ENCODE measurements at places on chromosomes 11 and 22.
A peak's percentile ranks its signal among the peaks of the same experiment; 100 is the strongest.

DNA sequence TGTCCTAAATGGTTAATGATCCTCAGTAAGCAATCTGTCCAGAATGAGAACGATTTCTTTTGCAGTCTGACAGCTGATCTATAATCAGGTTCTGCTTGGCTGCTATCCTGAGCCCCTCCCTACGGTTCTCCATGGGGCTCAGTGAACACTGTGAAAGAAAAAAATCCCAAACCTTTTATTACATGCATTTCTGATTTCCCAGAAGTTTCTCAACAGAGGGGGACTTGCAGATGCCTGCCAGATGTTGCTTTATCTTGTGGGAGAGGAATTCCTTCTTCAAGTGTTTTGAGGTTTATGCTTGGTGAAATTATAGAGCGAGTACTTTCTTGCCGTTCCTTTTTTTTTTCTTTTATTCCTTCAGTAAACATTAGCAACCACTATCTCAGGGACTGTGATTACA lies 531.9 kb upstream of the ISX start:
- no peak for ATAC-seq

DNA sequence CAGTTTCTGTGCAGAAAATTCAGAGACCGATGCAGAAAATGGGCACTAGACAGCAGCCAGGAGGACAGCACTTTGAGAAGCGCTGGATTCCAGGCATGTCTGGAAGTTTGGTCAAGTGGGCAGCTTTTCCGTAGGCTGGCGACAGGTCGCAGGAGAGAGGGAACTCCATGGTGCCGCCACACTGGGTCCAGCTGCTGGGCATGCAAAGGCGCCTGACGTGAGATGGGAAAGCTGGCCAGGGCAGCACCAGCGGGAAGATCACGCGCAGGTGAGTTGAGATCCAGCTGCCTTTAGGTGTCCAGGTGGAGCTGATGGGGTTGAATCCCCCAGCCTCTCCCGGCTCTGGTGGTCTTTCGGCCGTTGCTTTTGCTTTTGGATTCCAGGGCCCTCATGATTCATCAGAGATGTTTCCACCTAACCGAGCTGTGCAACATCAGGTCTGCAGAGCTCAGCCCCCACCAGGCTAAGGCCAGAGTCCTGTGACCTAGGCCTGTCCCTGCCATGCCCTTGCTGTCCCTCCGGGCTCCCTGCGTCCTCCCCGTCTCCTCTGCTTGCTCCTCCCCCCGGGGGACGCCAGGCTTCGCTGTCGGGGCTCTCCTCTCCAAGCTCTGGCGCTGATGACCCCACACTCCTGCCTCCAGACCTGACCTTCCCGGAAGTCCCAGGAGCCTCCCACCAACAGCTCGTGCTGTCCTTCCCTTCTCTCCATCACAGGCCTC lies 1001.7 kb downstream of the BRD1 start:
- ATAC-seq, result no peak

DNA sequence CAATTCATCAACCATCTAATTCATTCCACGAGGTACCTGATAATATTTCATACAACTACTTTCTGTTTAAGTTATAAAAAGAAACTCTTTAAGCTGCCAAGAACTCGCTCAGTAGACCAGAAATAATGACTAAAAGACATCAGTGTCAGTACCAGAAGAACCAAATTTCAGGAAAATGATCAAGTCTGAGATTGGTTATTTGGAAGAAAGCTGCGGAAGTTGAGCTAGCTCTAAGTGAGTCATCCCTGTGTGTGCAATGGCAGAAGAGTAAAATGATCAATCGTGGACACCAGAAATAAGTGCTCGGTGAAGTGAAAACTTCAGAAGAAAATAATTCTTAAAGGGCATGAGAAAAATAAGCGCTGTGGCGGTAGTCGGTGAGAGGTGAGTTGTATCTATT lies 933.2 kb upstream of the CHORDC1 start:
- ATAC-seq, result no peak

DNA sequence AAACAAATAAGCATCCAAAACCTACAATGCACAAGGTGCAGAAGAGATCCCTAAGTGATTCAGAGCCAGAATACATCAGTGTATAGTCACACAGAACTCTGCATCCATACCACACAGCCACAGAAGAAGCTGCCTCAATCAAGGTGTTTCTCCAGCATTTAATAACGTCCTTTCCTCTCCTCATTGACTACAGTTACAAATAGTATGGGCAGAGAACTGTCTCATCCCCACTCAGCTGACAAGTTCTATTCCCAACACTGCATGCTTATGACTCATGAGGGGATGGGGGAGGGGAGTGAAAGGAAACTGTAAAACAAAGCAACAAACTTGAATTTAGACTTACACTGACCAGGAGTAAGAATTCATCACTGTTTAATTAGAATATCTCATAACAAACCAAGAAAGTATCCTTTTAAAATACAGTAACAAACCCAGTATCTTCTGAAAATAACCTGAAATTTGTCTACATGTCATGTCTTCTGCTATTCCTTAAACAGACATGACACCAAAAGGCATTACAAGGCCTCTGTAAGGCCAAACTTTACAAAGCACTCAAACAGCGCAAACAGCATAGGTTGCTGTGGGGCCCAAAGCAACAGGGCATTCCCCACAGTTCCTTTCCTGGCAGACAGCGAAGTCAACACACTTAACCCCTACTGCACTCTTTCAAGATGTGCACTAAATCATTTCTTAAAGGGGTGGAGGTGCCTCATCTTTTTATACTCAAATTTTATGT lies 29.3 kb downstream of the CELF1 start:
- ATAC-seq, result peak; percentile 86

DNA sequence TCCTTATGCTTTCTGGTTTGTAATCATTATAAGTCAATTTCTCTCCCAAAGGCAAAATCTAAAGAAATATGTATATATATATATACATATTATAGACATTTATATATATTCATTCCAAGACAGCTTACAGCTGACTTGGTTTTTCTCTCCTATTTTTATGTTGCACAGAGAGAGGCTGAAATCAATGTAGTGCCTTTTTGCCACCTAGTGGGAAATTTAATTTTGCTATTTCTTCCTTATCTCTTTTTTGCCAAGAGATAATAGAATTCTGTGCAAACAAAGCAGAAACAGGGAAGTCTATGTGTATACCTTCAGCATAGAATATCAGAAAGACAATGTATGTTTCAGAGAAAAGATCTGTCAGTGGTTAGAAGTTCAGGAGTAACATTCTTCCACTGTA lies 186.0 kb upstream of the ANO5 start:
- no peak for ATAC-seq

GRCh38 chr11:34915136-34916014 lies 804 bp downstream of the APIP start:
- peak; percentile 2 for ATAC-seq

DNA sequence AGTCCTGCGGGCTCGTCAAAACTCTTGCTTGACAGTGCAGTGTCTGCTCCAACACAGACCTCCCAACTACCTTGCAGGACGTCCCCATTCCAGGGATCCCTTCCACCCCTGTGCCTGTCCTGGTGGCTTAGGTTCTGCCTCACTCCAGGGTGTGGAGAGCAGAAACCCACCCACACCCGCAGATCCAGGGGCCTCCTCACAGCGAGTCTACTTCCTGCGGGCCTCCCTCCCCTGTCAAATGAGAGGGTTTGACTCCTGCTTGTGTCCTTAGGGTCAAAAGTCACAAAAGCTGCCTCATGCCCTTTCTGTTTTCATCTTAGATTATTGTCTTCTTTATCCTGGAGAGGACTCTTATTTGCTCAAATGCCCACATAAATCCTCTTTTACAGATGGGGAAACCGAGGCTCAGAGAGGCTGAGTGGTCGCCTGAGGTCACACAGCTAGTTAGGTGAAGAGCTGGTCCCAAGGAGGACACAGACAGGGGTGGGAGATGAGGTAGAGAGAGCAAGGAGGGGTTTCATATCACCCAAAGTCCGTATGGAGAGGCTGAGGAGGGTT lies 81.1 kb upstream of the KCNQ1OT1 start:
- ATAC-seq, result no peak

- peak; percentile 49 for ATAC-seq
These were observed 8.2 kb upstream of the TBC1D22A start for GRCh38 chr22:46754110-46754799.

- ATAC-seq, result no peak
These were observed 112.2 kb downstream of the TEAD1 start for GRCh38 chr11:12786450-12786849.

DNA sequence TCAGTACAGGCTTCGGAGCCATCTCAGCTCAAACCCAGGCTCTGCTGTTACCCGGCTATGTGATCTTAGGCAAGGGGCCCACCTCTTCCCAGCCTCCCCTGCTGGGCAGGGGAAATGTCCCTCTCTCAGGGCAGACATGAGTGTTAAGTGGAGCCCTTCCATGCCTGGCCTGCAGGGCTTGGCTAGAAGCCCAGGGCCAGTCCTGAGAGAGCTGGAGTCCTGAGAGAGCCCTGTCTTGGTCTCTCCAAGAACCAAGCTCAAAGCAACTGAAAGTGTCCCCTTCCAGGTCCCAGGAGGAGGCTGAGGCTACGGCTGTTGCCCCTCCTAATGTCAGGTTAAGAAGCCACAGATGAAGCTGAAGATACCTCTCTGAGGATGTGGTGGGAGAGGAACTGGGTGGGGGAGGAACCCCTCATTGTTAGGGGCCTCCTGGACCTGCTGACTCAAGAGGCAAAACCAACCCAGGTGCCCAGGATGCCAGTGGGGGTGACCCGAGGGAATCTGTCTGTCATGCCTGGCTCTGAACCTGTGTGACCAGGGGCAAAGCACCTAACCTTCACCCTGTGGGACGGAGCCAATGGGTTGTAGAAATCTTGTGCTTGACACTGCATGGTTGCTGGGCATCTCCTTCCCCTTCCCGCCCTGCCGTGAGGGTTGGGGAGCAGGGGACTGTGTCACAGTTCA lies 4.2 kb downstream of the ZP1 start:
- ATAC-seq, result no peak

- no peak for ATAC-seq
These were observed 9.0 kb upstream of the MALAT1 start for GRCh38 chr11:65489706-65490320.

GRCh38 chr11:76073724-76074123 lies 132.6 kb downstream of the WNT11 start:
- ATAC-seq, result no peak

- ATAC-seq, result no peak
These were observed 18.1 kb downstream of the SLC43A3 start for GRCh38 chr11:57408771-57409170.

DNA sequence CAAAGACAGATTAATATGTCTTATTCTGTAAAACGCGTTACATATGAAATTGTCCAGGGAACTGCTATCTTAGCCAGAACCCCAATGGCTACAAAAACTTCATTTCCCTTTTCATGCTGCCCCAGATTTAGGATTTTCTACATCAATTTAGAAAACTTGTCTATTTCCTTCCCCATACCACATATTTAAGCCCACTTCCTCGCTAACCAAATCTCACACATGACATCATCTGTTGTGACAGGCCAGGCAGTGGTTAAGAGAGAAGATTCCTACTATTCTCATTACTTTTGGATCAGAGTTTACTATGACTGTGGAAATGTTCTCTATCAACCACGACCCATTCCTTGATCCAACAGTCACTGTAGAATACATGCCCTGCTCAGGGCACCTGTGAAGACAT lies 15.9 kb downstream of the CCDC82 start:
- ATAC-seq, result no peak

DNA sequence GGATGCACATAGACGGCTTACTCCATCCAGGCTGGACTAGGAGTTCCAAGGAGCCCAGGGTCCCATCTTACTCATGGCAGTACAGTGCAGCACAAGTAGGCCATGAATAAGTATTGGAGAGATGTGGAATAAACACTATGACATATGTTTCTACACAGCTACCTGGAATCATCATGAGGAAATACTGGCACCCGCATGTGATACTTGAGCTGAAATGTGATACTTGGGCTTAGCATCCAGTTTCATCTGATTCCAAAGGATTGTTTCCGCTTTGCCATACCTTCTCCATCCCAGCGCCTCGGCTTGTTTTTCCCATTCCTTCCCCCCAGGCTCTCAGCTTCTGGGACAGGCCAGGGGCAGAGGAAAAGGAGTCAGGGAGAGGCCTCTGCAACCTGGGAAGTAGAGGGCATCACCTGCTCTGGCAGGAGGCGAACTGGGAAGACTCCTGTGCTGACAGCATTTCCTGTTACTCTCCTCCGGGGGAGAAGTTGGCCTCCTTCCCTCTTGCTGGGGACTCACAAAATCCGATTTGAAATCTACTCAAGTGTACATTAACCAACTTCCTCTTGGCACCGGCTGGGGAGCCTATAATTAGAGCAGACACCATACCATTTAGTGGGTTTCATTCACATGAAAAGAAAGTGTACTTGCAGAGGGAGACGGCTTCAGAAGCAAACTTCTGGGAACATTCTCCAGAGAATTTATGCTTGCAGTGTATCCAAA lies 187.8 kb downstream of the MIAT start:
- ATAC-seq, result no peak

DNA sequence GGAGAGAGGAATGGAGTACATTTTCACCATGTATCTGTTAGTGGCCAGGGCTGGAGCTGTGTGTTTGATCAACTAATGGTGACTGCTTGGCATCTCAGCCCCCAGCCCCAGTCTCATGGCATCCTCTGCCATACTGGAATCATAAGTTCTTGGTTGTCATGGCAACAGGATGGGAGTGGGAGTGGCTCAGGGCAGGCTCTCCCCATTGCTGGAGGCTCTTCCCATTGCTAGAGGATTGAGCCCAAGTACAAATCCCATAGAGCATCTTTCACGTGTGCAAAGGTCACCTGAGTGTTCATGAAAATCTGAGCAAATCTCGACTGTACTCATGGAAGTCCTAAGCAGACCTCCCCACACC lies 14.9 kb downstream of the DNAJB13 start:
- no peak for ATAC-seq

- no peak for ATAC-seq
These were observed 35.5 kb downstream of the SYT7 start for GRCh38 chr11:61545341-61545740.

- no peak for ATAC-seq
These were observed 230.2 kb downstream of the METTL15 start for GRCh38 chr11:28338371-28338770.

DNA sequence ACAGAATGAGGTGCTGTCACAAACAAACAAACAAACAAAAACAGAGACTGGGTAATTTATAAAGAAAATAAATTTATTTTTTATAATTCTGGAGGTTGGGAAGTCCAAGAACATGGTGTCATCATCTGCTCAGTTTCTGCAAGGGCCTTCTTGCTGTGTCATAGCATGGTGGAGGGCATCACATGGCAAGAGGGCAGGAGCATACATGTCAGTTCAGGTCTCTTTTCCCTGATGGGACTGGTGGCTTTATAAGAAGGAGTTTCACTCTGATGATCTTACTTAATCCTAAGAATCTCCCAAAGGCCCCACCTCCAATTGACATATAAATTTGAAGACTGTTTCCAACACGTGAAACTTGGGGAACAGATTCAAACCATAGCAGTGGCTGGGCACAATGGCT lies 135.7 kb downstream of the NECTIN1 start:
- no peak for ATAC-seq

All from stimulated activated memory B cell treated with anti-CD40 and anti-IgM and Interleukin-4, amounts not matched to agents 10 μg/mL and 1 μg/mL and 100 μg/mL, for 72 hours (primary cell).